Stimulated activated CD8-positive, alpha-beta memory T cell treated with anti-CD3 and anti-CD28 coated beads, Interleukin-4, amount 100 ng/mL, for 24 hours (primary cell): ENCODE measurements at places on chromosomes 7 and 10.

GRCh38 chr7:149422162-149422913 is 38.5 kb downstream of the ZNF777 start:
- DNase-seq: peak; percentile 54

GRCh38 chr7:80098795-80099194 is 35.8 kb upstream of the GNAI1 start:
- no peak for DNase-seq

DNA sequence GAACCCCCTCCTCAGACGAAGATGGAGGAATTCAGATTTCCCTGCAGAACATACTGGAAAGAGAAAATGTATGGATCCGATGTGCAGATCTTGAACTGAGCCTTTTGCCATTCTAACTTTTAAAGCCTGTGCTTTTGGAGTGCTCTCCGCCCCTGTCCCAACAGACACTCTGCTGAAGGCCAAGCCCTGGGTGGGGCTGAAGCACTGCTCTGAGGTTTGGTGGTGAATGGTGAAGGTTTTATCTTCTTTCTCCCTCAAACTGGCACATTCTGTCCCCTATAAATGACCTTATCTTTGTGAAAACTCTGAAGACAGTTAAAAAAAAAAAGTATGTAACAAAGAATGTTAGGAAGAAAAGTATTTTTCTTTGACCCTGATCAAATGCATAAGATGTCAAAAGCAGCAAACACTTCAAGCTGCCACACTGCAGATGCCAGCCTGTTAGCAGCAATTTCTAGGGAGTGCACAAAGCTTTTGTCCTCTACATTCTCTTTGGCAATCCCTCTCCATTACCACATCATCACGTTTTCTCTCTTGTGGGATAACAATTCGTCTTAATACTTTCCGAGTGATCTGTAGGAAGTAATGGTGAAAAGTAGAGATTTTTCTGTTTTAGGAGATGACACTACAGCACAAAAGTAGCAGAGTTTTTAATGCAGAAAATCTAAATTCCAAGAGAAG is 137.3 kb upstream of the CCDC6 start:
- DNase-seq: no peak

DNA sequence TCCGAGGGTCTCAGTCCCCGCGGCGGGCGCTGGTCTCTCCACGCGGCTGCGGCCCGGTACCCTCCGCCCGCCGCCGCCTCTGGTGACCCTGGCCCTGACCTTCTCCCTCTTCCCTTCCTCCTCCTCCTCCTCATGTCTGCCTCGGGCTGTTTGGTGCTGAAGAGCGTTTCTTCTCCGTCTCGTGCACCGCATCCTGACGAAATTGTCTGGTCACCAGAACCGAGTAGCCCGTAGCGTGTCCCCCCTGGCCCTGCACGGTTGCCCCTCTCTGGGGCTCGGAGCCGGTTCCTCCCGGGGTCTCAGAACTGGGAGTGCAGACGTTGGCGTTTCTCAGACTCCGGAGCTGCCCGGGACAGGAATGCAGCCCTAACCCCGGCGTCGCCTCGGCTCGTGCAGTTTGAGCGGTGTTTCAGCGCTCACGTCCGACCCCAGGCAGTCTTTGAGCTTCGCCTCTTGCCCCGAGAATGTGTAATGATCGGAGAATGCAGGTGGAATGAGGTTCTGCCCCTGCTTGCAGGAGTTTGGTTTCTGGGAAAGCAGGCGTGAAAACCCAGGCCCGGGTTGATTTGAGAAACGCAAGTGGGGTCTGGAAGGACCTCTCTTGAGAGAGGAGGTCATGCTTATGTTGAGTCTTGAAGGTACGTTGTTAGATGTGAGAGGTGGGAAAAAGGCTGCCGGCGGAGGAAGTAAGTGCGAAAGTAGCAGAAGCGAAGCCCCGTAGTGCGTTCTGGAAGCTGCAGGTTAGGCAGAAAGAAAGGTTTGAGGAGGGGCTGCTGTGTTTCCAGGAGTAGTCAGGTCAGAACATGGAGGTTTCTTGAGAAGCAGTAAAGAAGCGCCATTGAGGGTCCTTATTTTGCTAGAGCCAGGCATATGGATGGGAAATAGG is 743 bp downstream of the RBM17 start:
- DNase-seq: no peak

GRCh38 chr10:697097-697875 is 7.8 kb upstream of the DIP2C start:
- no peak for DNase-seq

DNA sequence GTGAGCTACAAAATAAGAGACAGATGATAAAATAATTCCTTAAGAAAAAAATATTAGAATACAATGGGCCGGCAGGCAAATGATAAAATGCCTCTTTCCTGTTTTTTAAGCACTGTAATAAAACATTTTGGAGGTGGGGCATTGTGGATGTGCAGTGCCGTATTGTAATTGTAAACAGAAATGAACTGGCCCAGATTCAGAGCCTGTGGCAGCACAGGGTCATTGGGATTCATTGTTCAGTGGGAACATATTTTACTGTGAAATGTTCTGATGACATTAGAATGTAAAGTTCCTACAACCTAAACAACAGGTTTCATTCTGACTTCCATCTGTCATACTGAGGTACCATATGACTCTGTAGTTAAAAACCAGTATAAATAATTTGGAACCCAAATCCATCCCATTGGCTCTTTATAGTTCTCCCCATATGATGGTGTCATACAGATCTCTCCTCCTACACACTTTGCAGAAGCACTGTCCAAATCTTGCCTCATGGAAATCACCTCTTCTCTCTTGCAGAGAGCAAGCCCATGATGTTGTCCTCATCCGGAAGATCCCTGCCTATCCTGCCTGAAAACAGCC is 264.6 kb downstream of the WDR37 start:
- DNase-seq: no peak

GRCh38 chr10:98339799-98340198 is 71.8 kb upstream of the LOXL4 start:
- no peak for DNase-seq

GRCh38 chr7:19079066-19079465 is 38.4 kb downstream of the TWIST1 start:
- no peak for DNase-seq

GRCh38 chr10:126137562-126138221 is 241.3 kb downstream of the FANK1 start:
- no peak for DNase-seq

DNA sequence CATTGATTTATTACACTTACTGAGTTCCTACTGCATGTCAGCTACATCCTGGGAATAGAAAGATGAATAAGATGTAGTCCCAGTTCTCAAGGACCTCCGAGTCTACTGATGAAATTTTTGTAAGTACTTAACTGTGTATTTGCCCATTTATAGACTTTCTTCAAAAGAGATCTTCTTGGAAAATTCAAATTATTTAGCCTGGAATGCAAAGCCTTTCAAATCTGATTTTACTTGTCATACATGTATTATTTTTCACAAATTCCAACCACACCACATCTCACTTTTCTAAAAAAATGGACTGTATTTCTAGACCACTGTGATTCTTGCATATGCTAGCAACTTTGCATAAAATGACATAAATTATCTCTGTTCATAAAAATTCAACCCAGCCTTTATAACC is 581.3 kb downstream of the ATRNL1 start:
- no peak for DNase-seq

DNA sequence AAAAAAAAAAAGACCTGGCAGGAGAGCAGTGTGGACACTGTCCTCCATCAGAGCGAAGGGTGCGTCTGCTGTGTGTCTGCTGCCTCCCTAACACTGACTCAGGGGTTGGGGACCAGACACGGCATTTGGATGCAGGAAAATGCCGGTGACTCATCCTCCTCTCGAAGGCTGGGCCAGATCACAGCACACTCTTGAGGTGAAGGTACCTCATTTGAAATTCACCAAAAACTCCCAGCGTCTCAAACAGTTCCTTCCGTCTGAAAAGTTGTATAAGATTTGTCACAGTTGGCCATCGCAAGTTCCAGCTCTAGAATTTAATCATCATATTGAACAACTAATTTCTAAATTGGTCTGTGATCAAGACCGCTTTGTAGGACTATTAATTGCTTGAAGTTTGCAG is 118.1 kb upstream of the LYZL2 start:
- peak; percentile 19 for DNase-seq

GRCh38 chr7:48139459-48139858 is 31.8 kb upstream of the ABCA13 start:
- DNase-seq: no peak

- no peak for DNase-seq
Observed at GRCh38 chr10:79321951-79322350, 25.3 kb upstream of the PPIF start.

DNA sequence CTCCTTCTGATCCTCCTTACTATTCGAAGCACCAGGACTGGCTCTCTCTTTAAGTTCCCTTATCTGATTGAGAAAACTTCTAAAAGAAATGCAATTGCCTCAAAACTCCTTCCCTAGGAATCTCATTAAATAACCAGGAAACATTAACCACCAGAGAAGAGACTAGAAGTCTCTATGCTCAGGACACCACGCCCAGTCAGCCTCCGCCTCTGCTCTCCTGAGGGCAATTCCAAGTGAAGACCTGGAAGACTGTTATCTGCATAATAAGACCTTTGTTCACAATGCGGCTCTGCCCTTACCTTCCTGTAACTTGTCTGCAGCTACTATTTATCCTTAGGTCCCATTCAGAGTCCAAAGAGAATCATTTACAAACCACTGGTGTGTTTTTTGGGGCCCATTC is 78.8 kb downstream of the ELMO1 start:
- DNase-seq: no peak

DNA sequence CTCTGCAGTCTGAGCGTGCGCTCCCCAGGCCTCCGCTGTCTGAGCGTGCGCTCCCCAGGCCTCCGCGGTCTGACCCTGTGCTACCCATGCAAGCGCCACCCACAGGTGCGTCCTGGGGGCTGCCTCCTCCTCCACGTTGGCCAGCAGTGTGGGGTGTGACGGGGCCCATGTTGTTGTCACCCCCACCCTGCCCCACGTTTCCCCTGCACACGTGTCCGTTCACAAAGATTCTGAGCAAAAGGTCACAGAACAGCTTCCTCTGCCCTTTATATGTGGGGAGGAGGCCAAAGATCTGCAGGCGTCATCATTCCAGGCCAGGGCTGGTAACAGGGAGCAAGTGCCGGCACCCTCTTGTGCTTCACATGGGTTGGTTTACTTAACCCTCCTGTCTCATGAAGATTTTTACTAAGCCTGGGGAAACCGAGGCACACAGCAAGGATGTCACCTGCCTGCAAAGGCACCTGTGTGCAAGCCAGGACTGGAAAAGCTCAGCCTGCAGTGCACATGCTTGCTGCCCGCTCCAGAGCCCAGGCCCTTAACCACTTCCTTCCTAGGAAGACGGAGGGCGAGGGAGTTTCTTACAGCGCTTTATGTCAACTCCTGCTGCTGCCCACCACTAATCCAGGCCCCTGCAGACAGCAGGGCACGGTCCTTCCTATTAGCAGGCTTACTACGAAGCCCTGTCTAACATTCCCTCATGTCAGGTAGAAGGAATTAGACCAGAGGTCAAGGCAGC is 4.8 kb downstream of the GPR146 start:
- DNase-seq: no peak

- no peak for DNase-seq
Observed at GRCh38 chr7:80089366-80089765, 45.3 kb upstream of the GNAI1 start.

- no peak for DNase-seq
Observed at GRCh38 chr7:108419961-108420908, 36.0 kb downstream of the NRCAM start.

GRCh38 chr7:105988276-105988675 is 25.2 kb downstream of the CDHR3 start:
- DNase-seq: no peak

DNA sequence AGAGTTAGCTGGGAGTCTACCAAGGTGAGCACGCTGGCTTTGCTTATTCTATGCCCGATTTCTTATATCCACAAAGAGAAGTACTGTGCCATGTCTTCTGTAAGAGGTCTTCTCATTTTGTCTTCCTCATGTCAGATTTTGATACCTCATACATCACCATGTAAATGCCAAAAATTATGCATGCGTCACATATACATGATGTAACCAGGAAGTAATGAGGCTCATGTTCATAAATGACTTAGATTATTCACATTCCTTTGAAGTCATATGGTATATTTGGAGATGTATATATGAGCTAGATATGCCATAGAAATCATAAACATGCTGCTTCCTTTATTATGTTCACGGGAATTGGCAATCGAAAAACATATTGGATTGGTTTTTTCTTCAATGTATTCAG is 97.7 kb upstream of the CELF2 start:
- DNase-seq: no peak

DNA sequence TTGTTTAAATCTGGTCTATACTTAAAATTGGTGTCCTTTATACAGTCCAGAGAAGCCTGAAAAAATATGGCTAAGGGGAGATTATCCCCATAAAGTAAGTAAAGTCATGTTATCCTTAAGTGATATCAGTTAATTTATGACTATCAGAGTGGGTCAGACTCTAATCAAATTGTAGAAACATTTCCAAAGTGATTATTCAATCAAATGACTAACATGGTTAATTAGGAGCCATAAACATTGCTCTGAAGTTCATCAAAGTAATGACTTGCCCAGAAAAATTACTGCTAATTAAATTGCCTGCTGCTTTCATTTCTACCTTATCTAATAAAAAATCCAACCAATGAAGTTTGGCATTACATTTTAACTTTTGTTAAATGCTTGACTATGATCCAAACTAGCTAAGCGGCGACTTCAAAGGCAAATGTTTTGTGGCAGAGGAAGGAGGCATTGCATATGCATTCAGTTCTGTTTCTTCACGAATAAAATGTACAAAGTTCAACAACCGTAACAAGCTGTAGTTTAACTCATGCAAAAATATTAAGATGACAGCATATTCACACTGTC is 76.7 kb downstream of the ETV1 start:
- DNase-seq: no peak

GRCh38 chr7:55651057-55651456 is 78.8 kb upstream of the VOPP1 start:
- DNase-seq: no peak

- no peak for DNase-seq
Observed at GRCh38 chr10:26436848-26437247, 1.3 kb upstream of the APBB1IP start.

DNA sequence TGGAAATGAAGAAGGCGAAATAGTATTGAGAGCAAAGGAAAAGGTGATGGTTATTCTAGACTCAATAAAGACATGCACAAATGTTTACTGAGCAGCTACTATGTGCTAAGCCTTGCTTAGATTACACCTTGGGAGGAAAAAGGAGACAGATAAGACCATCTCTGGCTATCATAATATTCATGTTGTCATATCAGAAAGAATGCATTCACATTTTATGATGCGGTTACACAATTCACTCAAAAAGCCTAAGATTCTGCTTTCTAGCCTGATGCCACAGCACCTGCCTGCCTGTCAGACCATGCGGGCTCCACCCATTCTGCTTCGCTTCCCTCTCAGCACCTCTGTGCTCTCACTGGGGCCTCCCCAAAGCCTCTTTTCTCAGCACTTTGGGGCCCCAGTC is 100.9 kb downstream of the JCAD start:
- no peak for DNase-seq
